Upper lobe of left lung (tissue), 6 donors: ENCODE measurements at places on chromosomes 13 and 19.

DNA sequence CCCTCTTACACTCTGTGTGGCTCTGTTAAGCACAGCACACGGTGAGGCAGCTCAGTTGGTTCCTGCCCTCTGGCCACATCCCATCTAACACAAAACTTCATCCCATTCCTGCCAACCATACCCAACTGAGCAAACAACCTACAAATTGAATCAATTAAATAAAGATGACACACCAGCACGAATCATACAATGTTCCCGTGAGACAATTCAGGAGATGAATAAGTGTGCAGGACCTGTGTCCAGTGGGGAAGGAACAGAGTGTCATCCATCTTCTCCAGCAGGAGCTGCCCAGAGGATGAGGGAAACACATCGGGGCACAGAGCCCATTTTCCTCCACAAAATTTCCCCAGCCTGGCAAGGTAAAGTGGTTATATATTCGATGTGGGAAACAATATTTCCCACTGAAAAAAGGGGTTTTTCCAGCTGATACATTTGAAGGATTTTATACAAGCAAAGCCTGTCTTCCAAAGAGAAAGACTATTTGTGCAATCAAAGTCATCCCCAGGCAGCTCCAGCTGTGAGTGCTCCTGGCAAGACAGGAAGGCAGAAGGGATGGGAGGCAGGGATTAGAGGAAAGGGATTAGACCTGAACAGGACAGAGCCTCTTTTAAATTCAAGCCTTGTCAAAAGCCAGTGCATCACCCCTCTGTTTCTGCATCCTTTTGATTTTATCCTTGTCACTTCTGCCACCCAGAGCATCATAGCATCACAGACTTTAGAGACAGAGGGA, 240.2 kb downstream of the LHFPL6 start:
- no peak for DNase-seq

DNA sequence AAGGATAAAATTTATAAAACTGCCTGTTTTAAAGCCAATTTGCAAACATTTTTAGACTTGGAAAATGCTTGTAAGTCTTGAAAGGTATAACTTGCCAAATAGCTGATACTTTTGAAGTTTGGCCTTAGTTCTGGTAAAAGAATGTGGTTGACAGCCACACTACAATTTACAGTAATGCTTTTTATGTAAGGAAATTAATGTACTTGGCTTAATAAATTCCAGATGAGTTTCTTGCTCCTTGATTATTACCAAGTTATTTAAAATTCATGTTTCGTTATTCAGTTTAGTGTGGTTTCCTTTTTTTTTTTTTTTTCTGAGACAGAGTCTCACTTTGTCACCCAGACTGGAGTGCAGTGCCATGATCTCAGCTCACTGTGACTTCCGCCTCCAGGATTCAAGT, 14.9 kb downstream of the LMO7 start:
- no peak for DNase-seq

GRCh38 chr13:104301171-104301975, 1235.2 kb upstream of the SLC10A2 start:
- no peak for DNase-seq

DNA sequence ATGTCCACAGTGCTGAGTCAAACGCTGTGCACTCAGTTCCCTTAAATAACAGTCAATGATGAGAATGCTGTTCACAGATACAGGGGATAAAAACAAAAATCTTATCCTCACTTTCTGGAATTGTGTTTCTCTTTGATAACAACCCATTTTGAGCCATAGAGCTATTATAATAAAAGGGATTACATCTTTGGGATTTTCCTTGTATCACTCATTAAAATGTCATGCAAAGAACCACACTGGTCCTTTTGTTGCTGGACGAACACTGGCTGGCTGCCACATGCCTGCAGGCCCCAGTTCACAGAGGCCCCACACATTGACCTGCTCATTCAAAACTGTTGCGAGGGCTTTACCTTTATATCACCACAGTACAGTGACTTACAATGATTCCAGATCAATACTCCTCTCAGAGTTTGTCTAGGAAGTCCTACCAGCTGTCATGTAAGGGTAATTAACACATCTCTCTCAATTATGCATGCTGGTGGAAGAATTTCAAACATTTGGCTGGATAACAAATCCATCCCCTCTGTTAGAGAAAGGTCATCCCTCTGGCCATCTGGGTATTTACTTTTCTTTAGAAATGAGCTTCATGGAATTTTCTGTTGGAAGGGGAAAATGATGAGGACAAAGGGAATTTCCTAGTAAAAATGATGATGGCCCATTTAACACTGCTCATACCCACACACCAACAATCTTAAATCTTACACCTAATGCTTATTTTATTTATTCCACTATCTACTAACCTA, 85.9 kb downstream of the MBNL2 start:
- no peak for DNase-seq

GRCh38 chr13:40275155-40275554, 391.3 kb downstream of the FOXO1 start:
- no peak for DNase-seq

GRCh38 chr13:100898431-100898830, 223.8 kb upstream of the TMTC4 start:
- no peak for DNase-seq

DNA sequence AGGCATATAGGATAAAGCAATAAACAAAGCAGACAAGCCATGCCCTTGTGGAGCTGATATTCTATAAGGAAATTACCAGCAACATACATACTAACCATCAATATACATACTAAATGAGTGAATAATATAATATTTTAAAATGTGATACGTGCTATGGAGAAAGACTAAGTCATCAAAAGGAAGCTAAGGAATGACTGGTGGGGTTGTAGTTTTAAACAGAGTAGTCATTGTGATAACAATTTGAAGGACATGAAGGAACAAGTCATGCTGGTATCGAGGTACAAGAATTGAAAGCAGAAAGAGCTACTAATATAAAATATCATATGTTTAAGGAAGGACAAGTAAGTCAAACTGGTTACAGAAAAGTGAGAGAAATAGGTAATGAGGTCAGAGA, 894.9 kb upstream of the PCDH9 start:
- no peak for DNase-seq

DNA sequence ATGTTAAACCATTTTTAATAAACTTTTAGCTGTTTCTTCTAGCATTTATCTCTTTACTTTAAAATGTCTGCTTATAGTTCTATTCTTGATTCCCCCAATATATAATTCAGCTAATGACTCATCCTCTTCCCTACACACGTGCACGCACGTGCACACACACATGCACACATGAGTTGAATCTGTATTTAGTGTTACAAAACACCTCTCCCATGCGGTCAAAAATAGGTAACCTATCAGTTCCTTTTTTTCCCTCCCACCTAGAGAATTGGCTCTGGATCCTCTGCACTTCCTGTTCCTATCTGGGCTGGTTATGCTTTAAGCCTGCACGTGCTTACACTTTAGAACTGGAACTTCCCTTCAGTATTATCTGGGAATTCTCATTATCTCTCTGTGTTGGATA, 144.1 kb downstream of the PAN3 start:
- DNase-seq, result no peak

DNA sequence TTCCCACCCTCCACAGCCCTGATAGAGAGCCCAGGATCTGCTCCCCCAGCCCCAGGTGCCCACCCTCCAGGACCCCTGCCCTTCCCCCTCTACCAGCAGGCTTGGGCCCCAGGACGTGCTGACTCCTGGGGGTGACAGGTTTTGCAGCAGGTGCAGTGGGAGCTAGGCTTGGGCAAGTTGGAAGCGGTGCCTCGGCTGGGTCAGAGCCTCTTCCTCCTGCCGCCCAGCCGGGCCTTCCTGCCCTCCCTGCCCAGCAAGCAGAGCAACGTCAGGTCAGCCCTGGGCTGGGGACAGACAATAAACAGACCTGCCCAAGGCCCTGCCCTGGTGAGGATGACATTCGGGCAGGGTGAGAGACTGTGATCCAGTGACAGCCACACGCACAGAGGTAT, 9.2 kb upstream of the NCCRP1 start:
- DNase-seq, result no peak
